Stimulated activated CD4-positive, alpha-beta T cell treated with anti-CD3 and anti-CD28 coated beads, Interleukin-15, amount 100 ng/mL, for 48 hours (primary cell): ENCODE measurements at places on chromosomes 1 and 21.
A peak's percentile ranks its signal among the peaks of the same experiment; 100 is the strongest.

DNA sequence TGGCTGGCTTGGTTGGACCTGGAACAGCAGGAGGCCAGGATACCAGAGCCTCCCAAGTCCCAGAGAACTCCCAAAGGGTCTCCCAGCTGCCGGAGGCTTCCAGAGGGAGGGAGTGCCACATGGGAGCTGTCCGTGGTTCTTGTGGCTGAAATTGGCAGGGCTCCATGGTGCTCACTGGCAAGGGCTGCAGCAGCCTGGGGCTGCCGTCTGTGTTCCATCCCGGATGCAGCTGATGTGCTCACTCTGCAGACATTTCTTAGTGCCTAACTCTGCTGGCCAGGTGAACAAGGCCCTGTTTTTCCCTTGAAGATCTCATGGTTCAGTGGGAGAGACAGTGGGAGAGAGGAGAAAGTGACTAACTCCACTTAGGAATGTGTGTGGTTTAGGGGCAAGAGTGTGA is 261.1 kb downstream of the CAMTA1 start:
- DNase-seq: no peak

- no peak for DNase-seq
These were observed 103.8 kb downstream of the TRABD2B start for GRCh38 chr1:47893412-47893811.

DNA sequence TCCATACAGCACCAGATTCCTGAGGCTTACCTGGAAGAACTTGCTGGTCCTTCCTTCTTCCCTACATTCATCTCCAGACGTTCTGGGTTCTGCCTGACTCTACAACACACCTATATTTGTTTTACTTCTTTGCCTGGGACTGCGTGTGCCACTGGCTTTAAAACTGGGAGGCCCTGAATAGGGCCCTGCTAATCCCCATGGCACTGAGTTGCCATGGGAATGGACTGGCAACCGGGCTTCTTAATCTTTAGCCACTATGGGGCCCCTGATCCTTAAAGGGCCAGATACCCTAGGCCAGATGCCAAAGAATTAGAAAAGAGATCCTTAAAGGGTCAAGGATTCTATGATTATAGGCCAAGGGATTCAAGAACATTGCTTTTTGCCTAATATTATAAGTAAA is 24.4 kb upstream of the CADM3 start:
- DNase-seq: no peak

- no peak for DNase-seq
These were observed 3.3 kb downstream of the HNRNPU start for GRCh38 chr1:244860914-244861610.

DNA sequence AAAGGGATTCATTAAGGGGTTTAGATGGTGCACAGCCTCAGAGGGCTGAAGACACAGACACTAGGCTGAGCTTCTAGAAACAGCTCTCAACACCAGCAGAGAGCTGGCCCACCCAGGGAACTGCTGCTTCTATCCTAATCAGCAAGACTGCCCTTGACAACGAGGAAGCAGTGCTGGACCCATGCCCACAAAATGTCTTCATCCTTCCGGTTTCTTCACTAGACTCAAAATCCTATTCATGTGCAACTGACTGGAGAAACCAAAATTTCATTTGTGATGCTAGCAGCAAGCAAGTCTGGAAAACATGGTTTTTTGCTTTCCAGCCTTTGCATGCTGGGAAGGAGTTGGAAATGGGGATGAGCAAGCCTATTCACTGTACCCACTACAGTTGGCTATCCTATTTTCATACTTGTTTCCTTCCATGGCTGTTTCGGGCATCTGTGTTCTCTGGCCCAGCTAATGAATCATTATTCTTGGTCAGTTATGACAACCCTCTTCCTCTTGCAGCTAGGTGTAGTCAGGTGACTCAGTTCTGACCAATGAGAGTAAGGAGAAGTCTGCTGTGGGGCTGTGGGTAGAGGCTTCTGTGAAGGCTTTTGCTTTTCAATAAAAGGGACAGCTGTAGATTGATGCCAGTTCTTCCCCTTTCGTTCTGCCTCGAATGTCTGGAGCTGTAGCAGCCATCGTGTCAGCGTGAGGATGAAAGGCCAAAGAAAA is 14.6 kb upstream of the TMEM61 start:
- DNase-seq: no peak

DNA sequence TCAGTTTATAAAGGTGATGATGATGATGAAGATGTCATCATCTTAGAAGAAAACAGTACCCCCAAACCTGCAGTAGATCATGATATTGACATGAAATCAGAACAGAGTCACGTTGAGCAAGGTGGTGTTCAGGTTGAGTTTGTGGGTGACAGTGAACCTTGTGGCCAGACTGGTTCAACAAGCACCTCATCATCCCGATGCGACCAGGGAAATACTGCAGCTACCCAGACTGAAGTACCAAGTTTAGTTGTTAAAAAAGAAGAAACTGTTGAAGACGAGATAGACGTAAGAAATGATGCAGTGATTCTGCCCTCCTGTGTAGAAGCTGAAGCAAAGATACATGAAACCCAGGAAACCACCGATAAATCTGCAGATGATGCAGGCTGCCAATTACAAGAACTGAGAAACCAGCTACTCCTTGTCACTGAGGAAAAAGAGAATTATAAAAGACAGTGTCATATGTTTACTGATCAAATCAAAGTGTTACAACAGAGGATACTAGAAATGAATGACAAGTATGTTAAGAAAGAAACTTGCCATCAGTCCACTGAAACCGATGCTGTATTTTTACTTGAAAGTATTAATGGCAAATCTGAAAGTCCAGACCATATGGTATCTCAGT is 16.0 kb upstream of the CHAF1B start:
- DNase-seq: no peak

- DNase-seq: no peak
These were observed 1.7 kb upstream of the INAVA start for GRCh38 chr1:200892958-200893357.

DNA sequence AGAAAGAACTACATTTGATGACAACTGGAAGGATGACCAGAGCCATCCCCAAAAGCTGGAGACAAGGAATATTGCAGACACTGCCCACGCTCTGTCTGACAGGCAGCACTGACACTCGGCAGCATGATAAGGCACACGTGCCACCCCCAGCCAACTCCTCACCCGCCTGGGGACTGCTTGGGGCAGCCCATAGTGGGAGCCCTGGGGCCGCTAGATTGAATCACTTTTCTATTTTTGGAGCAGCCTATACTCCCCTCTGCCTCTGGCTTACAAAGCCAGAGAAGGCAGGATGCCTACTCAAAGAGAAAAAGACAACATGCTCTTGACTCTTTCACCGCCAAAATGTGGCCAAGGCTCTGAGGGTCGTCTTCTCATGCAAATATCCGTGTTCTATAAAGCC is 1.3 kb downstream of the SMG5 start:
- peak; percentile 42 for DNase-seq

- no peak for DNase-seq
These were observed 24.5 kb upstream of the ZNF436 start for GRCh38 chr1:23394181-23394580.

DNA sequence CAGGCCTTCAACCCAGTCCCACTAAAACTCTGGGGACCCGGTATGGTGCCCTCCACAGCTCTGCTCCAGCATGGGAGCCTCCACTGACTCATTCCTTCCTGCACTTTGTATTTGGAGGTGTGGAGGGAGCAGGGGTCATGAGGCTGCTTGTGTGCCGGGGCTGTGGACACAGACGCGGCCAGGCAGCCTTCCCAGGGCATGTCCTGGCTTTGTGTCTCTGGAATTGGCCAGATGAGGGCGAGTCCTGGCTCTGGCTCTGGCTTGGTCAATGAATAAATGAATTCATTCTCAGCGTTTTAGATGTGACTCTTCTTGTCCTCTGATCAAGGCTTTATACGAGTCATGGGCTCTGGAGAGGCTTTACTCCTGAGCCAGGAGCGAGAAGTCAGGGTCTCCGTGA is 19.1 kb downstream of the AJAP1 start:
- no peak for DNase-seq

- no peak for DNase-seq
These were observed 11.9 kb downstream of the COL6A1 start for GRCh38 chr21:45993210-45994085.

DNA sequence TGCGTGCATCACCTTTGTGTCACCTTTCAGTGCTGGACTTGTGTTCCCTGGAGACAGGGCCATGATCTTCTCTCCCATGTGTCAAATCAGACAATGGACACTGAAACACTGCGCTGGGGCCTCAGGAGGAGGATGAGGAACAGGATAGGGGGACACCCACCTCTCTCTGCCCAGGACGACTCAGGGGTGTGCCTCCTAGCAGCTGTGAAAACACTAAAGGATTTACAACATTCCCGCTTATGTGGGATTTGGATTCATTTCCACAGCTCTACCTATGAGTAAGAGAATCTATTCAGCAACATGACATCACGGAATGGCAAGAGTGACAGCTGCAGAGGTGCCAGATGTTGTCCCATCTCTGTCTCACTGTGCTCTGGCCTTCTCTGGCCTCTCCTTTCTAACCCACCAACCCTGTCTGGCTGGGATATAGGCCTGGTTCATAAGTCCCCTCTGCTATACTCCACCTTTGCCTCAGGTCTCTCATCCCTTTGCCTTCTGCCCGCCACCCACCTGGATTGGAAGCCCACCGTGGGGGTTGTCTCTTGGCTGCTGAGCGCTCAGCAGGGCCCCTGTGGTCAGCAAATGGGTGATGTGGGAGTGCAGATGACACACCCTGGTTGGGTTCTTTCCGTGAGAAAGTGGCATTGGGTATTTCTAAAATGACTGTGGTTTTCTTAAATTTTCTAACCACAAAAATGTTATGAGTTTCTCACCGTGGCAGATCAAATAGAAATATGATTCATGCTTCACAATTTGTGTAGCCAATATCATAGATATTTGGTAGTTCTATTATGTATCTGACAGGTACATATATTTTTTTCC is 47.1 kb upstream of the TLR5 start:
- peak; percentile 56 for DNase-seq

DNA sequence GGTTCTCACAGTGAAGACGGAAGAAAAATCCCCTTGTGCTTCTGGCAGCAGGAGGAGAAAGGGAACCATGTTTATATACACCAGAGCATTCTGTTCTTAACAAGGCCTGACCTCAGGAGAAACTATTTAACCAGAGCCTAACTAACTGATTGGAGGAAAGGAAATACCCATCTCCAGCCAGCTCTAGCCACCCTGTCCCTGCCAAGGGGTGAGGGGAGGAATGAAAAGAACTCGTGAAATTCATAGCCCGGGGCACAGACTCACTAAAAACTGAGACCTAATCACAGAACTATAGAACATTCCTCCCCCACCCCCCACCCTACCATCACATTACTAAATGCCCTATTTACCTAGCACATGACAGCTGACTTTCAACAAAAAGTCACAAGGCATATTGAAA is 65.0 kb downstream of the KCNH1 start:
- no peak for DNase-seq

- DNase-seq: no peak
These were observed 387.5 kb downstream of the USP25 start for GRCh38 chr21:16117331-16117730.

DNA sequence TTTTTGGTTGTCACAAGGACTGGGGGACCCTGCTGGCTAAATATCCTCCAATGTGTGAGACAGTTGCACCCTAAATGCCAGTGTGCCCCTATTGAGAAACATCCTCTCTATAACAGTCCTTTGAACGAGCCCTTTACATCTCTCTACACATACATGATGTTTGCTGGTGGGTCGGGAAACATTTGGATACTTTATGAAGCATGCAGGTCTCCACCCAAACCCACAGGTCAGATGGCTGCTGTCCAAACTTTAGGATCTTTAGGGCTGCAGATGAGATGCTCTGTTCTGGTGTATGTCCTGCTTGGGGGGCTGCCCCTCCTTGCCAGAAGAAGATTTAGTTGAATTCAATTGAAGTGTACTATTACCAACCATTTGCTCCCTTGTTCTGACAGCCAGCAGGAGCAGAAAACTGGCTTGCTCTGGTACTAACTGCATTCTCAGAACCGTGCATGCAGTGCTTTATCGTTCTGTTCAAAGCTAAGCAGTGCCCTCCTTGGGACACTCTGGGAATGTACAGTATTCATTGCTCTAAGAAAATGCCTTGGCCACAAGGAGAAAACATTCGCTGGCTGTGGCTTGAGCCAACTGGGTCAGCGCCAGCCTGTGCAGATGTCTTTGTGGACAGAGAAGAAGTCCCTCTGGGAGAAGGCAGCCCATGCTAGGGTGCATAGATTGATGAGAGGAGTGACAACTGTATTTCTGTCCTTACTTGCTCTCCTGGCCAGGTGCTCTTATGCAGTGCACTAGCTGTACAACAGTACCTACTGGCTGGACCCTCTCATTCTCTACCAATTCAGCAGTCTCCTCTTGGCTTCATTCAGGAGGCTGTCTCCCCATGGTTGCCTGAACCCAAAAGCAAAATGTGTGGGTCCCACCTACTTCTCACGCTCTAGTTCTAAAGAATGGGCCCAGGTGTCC is 61.4 kb upstream of the DIRAS3 start:
- no peak for DNase-seq

GRCh38 chr21:26079366-26079765 is 91.2 kb downstream of the APP start:
- DNase-seq: no peak

DNA sequence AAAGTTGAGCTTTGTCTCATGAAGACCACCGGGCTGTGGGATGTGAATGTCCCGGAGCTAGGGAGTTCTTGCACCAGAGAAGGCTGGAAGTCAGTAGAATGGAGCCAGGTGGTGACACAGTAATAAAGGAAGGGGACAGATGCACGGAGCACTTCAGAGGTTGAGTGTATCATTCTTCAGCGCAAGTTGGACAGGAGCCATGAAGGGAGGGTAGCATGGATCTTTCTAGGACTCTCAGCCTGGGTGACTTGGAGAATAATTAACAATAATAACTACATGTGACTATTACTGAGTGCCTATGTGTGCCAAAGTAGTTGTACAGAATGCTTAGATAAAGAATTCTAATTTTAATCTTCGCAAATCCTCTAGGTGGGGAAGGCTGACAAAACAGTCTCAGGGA is 258.7 kb upstream of the AJAP1 start:
- no peak for DNase-seq

- no peak for DNase-seq
These were observed 13.9 kb downstream of the COL9A2 start for GRCh38 chr1:40303051-40303771.

GRCh38 chr21:45482899-45483821 is 59.1 kb downstream of the SLC19A1 start:
- DNase-seq: no peak

DNA sequence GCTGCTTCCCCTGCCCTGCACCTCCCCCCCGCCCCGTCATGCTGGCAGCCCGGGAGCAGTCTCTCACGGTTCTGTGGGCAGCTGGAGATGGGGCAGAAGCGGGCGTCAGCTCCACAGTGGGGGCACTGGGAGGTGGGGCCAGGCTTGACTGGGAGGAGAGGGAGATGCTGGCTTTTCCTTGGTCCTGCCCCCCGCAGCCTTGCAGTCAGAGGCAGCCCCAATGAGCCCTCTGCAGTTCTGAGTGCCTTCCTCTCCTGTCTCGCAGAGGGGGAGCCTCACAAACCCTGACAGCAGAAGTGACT is 21.7 kb downstream of the ARHGEF10L start:
- no peak for DNase-seq
